ENCODE measurements at places on chromosomes 5 and 9. TPM values are rescaled to one million over a fixed set of nuclear protein-coding genes. Genes with fewer than 3 reads are reported as not detected.

Gene BARHL1
- not detected for total RNA-seq

Gene RLN2
- not detected for total RNA-seq

Gene CDKN2A
- 4.2 TPM for total RNA-seq

Gene ABO
- 0.36 TPM for total RNA-seq

Gene GALNT12
- 18.9 TPM for total RNA-seq

Gene CXCL14
- 2.2 TPM for total RNA-seq

Gene PDCD1LG2
- 2.5 TPM for total RNA-seq

Gene CERT1
- total RNA-seq: 40.2 TPM

Gene FOXD4L5
- not detected for total RNA-seq

Gene ZBTB43
- 7.8 TPM for total RNA-seq

Gene GEMIN5
- 12.2 TPM for total RNA-seq

Gene C5orf58
- total RNA-seq: not detected

Gene FAXDC2
- 96.1 TPM for total RNA-seq

Gene PHYHD1
- total RNA-seq: 15.5 TPM

Gene PCDHA4
- 1.2 TPM for total RNA-seq
